ENCODE measurements at places on chromosomes 7 and 10.

GRCh38 chr10:56095506-56096225, 265.4 kb downstream of the ZWINT start:
- no peak for DNase-seq

GRCh38 chr7:90180011-90180585, 25.8 kb downstream of the STEAP1 start:
- no peak for DNase-seq

DNA sequence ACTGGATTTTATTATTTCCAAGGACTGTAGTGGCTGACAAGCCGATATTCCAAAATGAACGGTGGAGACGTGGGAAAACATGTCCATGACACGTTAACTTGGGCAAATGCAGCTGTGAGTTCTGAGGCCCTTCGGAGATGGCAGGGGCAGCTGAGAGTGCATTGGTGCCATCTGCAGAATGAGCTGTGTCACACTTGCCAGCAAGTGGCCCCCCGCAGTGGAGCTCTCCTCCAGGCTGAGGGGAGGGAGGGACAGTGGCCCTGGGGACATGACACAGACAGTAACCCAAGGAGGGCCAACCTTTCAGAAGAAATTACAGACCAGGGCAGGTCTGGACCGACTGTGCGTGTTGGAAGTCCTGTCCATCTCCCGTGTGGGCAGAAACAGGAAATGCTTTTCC, 139.4 kb downstream of the SVIL start:
- DNase-seq = no peak

DNA sequence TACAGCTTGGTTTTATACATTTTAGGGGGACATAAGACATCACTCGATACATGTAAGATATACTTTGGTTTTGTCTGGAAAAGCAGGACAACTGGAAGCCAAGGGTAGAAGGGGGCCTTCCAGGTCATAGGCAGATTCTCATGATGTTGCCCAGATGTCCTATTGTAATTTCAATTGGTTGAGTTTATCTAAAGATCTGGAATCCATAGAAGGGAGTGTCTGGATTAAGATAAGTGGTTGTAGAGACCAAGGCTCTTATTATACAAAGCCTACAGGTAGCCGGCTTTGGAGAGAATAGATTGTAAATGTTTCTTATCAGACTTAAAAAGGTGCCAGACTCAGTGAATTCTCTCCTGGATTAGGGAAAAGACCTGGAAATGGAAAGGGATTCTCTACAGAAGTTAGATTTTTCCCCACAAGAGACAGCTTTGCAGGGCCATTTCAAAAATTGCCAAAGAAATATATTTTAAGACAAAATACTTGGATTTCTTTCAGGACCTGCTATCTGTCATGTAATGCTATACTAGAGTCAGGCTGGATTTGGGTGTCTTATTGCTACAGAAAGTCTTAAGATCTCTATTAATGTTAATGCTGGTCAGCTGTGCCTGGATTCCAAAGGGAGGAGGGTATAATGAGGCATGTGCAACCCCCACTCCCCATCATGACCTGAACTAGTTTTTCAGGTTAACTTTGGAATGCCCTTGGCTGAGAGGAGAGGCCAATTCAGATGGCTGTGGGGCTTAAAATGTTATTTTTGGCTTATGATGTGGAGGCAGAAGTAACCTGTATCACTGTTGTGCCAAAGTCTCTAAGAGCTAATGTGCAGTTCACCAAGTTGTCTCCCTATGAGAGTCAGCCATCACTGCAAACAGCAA, 511.1 kb upstream of the C7orf33 start:
- no peak for DNase-seq

DNA sequence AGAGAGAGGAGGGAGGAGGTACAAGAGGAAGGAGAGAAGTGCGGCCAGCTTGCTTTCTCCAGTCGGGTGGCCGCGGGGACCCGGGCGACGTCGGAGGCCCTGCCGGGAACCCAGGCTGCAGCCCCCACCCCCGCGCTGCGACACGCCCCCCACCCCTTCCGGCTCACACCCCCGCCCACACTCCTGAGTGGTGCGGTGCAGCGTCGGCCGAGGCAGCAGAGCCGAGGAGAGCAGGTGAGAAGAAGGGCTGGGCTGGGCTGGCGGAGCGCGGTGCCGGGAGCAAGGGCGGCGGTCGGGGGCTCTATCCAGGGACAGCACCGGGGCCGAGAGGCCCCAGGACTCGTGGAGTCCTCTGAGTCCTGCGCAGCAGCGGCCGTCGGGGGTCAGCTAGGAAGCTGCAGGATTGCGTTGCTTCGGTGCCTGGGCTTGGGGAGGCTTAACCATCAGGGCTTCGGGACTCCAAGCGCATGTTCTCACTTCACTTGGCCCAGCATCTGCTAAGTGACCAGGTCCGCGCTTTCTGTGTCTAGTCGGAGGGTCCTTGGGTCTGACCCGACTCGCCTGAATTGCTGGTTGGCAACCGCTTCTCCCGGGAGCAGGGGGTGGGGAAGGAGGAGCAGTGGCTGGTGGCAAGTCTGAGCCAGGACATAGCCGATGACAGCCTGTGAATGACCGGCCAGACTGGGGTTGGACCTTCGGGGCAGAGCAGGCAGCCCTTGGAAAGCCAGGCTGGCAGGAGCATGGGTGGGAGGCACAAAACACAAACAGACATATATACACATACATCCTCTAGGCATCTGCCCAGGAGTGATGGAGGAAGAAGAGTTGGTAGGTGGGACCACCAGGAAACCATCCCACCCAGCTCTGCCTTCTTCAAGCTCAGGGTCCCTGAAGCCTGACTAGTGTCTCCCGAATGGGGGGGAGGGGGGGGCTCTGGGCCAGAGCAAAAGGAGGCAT, 683 bp downstream of the CHAT start:
- DNase-seq = no peak

DNA sequence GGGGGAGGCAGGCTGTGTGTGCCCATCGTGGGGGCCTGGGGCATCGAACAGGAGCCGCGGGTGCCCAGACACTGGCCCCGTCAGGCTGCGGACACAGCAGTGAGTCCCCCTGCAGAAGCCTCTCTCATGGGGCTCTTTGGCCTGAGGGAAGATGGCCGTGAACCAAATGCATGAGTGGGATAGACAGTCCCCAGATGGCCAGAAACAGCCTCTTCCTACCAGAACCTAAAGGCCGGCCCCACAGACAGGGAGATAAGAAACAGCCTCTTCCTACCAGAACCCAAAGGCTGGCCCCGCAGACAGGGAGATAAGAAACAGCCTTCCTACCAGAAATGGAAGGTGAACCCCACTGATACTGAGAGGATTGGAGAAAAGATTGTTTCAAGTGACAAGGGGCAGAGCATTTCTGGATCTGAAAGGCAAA, 16.6 kb downstream of the IDI2 start:
- DNase-seq = no peak

DNA sequence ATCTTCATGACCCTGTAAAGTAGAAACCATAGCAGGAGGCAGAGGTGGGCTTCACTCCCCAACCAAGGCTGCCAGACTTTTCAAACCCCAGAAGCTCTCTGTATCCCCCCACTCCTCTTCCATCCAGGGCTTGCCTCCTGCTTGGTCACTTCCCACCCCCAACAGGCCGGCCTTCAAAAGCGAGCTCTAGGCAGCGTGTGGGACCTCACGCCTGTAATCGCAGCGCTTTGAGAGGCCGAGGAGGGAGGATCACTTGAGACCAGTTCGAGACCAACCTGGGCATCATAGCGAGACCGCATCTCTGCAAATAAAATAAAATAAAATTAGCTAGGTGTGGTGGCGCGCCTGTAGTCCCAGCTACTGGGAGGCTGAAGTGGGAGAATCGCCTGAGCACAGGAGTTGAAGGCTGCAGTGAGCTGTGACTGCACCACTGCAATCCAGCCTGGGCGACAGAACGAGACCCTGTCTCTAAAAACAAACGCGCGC, 743 bp upstream of the POR start:
- DNase-seq = no peak

Data from caudate nucleus (tissue), 63 donors.